ENCODE measurements at places on chromosomes 11 and 22. TPM values are rescaled to one million over a fixed set of nuclear protein-coding genes. Genes with fewer than 3 reads are reported as not detected.

The MAML2 gene
- polyA plus RNA-seq = 4.9 TPM

The RAG2 gene
- not detected for polyA plus RNA-seq

The CHRDL2 gene
- polyA plus RNA-seq = 3.9 TPM

DNA sequence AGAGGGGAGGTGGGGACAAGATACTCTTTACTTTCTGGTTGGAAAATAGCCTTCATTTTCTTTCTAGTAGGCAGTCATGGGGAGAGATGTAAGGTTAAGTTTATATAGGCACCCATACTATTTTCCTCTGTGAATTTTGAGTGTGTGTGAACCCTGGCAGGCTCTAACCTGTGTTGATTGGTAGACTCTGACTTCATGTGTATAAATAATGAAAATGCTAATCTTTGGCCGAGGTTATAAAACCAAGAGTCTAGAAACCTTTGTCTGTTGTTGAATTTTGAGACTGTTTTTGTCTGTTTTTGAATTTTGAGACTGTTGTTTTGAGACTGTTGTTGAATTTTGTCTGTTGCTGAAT is 14.0 kb downstream of the TRIM44 start:
- no peak overlapping the region for H3K4me3 ChIP-seq
- no peaks in the 10 kb centered on the region for H3K36me3 ChIP-seq
- H3K27me3 ChIP-seq = no peaks in the 10 kb centered on the region
- no peak for DNase-seq
